Left renal pelvis (tissue), 4 donors: ENCODE measurements at places on chromosomes 6 and 20.

- DNase-seq, result no peak
Measured at GRCh38 chr6:41630069-41630468, 8.2 kb upstream of the MDFI start.

- DNase-seq, result no peak
Measured at GRCh38 chr6:211871-212497, 80.3 kb upstream of the DUSP22 start.

DNA sequence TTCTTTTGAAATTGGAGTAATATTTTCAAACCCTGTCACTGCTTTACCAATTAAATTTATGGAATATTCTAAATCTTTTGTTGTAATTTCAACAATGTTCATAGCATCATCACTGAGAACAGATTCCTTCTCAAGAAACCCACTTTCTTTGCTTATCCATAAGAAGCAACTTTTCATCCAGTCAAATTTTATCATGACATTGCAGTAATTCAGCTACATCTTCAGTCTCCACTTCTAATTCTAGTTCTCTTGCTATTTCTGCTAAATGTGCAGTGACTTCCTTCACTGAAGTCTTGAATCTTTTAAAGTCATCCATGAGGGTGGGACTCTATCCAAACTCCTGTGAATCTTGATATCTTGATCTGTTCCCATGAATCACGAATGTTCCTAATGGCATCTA lies 132.4 kb downstream of the INSM1 start:
- no peak for DNase-seq

DNA sequence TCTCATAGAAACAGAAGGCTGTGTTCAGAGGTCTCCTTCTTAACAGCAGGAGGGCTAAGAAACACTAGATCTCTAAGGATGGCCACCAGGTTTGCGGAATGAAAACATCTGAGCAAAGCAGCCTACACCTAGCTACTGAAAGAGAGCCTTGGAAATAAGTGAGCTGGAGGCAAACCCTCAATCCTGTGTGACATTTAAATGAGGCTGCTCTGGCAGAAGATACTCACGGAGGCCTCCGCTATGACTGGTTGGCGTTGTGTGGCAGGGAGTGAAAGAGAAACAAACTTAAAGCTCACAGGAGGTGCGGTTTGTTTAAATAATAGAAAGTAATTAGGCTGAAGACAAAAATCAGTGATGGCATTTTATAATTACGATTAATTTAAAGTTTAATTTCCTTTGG lies 162.0 kb upstream of the RNF217 start:
- DNase-seq, result no peak

DNA sequence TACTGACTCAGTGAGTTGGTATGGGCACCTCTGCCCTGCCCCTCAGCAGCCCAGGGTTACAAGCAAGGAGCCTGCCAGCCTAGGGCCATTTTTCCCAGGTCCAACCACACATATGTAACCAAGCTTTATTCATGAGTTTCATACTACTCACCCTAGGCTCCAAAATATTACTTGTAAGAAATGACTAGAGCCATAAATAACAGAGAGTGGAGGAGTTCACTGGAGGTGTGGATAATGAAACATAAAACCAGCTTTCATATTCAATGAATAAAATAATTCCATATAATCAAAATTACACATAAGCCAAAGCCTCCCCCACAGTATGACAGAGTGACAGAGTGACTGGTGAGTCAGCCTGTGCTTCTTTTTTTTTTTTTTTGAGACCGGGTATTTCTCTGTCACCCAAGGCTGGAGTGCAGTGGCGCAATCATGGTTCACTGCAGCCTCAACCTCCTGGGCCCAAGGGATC lies 229.8 kb upstream of the SASH1 start:
- DNase-seq, result no peak

GRCh38 chr20:5044075-5044620 lies 42.8 kb upstream of the SLC23A2 start:
- no peak for DNase-seq
